ENCODE measurements at places on chromosomes 7 and 10. TPM values are rescaled to one million over a fixed set of nuclear protein-coding genes. Genes with fewer than 3 reads are reported as not detected.

Gene CAV1
- total RNA-seq, result 465 TPM

Gene HDAC9
- 16.0 TPM for total RNA-seq

Gene SPDYE5
- total RNA-seq, result not detected

Gene GPNMB
- total RNA-seq, result 134 TPM

Gene JAKMIP3
- total RNA-seq, result 0.44 TPM

Gene PITX3
- not detected for total RNA-seq

Gene SPDYE11
- not detected for total RNA-seq

Gene RSPH10B
- total RNA-seq, result not detected

Gene H2BK1
- not detected for total RNA-seq

Gene NEUROD6
- total RNA-seq, result not detected

Gene DNAJC12
- 3.7 TPM for total RNA-seq
